ENCODE measurements at places on chromosomes 2 and 18.
A peak's percentile ranks its signal among the peaks of the same experiment; 100 is the strongest.

DNA sequence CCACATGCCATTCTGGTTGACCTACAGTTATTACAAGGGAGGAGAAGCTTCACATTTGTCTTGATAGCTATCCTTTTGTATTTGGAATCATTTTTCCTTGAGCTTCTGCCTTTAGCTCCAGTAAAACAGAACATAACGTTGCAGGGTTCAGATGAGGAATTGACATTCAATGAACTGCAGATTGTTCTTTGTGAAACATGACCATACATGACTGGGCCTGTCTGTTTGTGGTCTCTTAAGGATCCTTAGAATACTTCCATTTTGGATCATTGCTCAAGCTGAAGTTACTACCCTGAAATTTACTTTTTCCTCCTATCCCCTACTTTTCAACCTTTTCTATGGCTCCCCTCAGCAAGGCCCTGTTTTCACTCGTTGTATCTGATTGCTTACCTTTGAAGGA is 1281.7 kb upstream of the CELF4 start:
- DNase-seq, result no peak

- DNase-seq, result no peak
Observed at GRCh38 chr2:179180242-179180641, 84.4 kb downstream of the SESTD1 start.

DNA sequence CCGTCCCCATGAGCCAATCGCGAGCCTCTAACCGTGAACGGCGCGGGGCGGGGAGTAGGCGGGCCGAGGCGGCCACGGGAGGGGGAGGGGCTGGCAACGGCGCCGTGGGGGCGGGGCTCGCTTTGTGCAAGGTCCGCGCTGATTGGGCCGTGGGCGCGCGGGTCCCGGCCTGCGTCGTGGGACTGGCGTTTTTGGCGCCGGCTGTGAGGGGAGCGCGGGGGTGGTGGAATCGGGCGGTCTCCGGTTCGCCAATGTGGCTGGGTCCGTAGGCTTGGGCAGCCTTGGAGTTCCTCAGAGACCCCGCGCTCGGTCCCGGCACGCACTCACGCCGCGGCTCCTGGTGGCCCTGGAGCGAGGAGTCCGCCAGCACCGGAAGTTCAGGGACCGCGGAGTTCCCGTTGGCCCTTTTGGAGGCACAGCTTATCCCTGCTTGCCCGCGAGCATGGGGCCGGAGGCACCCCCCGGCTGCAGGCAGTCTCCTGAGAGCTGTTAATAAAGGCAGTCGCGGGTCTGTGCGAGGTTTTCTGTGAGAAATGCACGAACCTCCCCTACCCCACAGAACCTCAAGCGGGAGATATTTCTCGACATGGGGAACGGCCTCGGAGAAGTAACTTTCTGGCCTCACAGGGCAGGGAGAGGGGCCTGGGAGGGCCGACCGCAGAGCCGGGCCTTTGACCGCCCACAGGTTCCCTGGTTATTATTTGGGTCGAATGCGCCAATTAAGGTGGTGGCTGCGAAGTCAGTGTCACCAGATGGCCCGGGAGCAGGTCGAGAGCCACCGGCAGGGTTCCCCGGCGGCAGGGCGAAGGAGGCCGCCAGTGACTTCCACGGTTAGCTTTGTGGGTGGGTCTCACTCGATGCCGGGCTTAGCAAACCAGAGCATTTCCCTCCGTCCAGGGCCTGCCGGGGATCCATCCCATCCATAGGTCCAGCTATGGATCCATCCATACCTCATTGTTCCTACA is 574 bp upstream of the NCL start:
- peak; percentile 98 for DNase-seq

- no peak for DNase-seq
Observed at GRCh38 chr2:95315801-95316411, 18.8 kb downstream of the KCNIP3 start.

DNA sequence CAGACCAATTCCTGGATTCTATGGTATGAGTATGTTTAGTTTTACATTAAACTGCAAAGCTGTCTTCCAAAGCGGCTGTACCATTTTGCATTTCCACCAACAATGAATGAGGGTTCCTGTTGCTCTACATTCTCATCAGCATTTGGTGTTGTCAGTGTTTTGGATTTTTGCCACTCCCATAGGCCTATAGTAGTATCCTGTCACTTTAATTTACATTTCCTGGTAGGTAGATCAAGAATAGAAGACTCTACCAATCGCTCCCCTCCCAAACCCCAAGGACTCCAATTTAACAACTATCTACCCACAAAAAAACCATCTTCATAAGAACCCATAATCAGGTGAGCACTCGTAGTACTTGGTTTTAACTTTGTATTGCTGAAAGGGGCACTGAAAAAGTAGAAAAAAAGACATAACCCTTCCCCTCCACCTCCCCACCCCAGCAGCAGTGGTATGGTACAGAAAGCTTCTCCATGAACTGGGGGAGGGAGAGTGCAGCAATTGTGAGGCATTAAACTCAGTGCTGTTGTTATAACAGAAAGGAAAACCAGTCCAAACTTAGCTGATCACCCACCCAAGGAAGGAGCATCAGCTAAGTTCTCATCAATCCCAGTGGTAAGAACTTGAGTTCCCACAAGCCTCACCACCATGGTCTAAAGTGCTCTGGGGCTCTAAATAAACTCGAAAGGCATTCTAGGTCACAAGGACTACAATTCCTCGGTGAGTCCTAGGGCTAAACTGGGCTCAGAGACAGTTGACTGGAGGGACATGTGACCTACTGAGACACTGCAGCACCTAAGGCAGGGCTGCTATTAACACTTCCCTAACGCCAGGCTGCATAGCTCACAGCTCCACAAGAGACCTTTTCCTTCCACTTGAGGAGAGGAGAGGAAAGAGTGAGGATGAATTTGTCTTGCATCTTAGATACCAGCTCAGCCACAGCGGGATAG is 35.5 kb upstream of the CYTIP start:
- DNase-seq, result no peak

DNA sequence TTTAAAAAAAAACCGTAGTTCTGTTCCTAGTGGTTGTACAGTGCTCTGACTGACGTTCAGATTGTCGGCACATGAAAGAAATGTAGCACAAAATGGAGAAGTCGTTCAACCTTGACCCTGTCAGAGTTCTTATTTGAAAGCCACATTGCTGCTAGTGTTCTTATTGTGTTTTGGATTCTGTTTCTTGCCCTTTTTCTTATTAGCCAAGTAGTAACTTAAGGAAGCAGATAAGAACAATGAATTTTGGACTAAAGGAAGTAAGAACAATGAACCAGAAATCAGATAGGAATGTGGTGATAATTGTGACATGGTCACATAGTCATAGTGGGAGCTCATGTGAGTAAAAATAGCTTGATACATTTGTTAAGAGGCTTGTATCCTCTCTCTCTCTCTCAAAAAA is 45.9 kb downstream of the RPIA start:
- no peak for DNase-seq

DNA sequence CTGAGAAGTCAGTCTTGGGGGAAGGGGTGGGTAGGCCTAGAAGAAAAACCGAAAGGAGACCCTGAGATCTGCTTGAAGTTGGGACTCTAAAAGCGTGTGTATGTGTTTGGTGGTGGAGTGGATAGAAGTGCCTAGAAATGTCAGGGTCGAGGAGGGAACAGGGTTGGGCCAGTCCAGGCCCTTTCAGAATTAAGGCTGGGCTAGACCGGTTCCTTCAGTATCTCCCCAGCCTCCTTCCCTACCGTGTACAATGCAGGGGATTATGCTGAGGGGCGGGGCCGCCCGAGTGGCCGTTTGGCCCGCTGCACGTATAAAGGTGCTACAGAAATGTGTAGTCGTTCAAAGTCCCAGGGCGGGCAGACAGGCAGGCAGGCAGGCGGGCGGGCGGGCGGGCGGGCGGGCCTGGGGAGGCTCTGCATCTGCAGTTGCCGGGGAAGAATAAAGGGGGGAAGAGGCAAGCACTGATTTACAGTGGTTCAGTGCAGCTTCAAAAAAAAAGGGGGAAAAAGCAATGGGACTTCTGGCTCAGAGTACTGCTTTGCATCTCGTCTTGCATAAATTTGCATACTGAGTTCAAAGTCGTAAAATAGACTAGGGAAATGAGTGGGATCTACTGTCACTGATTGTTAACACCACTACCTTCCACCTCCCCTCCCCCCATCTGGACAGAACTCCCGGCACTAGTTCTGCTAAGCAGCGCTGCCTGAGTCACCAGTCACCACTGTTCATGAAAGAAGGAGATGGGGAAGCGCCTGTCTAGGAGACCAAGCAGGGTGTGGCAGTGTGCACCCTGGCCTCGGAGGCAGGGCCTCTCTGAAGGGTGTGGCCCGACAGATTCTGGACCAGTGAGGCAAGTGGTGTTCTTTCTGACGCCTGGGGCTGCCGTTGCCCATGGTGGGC is 3.6 kb downstream of the IGFBP2 start:
- DNase-seq, result peak; percentile 36

DNA sequence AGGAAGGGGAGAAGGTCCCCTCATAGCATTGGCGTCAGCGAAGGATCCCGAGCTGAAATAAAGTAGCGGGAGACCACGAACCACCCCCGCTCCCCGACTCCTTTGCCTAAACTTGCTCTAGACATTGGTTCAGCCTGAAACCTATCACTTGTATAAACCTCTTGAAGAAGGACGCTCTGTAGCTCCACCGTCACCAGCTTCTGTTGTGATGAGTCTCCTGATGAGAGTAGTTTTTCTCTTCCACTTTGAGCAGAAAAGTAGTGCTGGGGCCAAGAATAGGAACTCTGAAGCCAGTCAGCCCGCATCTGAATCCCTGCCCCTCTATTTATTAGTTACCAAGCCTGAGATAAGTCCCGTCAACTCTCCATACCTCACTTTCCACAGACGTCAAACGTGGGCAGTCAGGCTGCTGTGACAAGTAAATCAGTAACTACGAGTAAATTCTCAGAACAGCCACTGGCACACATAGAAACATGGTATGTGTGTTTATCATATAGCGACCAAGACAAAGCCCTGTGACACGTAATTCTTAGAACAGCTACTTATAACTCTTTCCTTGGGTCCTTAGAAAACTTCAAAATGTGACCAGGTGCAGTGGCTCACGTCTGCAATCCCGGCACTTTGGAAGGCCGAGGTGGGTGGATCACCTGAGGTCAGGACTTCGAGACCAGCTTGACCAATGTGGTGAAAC is 61.7 kb downstream of the CD226 start:
- no peak for DNase-seq

- no peak for DNase-seq
Observed at GRCh38 chr2:237870754-237871651, 11.6 kb downstream of the RAMP1 start.

DNA sequence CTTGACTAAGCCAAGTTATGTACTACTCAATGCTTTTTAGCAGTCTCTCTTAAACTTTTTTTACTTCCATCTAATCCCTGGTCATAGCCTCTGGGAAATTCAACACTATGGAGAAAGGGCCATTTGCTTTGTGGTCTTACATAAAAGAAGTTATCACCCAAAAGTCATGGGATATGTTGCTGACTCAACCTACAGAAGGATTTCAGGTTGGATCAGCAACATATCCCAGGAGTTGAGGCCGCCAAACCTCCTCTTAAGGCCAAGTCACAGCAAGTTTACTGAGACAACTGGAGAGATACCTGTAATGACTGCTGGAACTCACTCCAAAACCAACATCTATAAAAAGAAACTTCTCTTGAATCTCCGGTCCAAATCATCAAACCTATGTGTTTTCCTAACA is 141.1 kb downstream of the IRS1 start:
- DNase-seq, result no peak

DNA sequence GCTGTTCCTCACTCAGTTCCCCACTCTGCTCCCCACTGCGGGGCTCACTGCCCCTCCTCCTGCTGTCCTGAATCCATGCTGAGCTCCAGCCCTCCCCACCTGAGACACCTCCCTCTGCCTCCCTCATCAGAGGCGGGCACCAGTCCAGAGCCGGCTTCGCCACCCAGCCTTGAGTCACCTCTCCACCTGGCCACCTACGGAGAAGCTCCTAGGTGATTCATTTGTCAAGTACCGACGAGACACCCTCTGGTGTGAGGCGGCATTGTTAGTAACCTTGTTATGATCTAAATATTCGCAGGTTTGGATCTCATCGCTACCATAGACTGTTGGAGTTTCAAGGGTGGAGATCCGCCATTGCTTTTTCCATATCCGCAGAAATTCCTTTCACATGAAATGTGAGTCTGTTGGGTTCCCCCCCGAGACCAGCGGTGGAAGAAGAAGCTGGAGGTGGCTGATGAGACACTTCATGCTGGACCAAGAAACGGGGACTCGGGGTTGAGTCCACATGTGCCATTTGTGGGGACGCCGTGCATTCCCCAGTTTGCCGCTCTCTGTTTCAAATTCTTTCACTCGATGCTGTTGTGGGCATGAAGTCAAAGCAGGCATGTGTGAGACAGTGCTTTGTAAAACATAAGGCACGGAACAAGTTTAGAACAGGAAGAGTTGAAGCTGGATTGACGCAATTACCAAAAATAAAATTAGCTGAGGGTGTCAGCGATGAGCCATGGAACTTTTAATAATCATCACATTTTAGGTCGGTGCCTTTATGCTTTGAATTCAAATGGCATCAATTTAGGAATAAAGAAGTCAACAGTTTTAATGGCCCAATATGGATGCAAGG is 259.8 kb upstream of the HDAC4 start:
- no peak for DNase-seq

- DNase-seq, result no peak
Observed at GRCh38 chr18:13930964-13931363, 15.6 kb upstream of the MC2R start.

DNA sequence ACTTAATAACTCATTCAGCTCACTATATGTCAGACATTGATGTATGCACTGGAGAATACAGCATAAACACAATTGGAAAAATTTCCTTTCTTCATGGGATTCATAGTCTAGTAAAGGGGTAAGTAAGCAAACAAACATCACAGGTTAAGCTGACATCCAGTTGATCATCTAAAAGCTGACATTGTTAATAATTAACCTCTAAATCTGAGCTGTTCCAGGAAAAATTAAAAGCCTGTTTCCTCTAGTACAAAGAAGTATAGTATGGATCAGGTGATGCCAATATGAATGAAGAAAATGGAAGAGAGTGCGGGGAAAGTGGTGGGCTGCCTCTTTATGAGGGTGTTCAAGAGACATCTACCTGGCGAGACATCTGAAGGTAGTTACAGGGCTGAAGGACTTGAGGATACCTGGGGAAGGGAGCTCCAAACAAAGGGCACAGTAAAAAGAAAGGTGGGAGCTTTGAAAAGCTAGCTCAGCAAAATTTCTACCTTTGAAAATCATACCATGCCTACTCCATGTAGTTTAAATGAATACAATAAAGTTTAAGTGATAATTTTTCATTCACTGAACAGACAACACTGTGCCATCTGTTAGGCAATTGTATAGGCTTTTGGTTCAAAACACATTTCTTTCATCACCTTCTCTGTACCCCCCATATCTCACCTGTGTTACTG is 619.3 kb downstream of the TRIB2 start:
- DNase-seq, result no peak

Measured in NCI-H1436 (cell line).